Lower lobe of right lung (tissue), 2 donors: ENCODE measurements at places on chromosomes 6 and 20. TPM values are rescaled to one million over a fixed set of nuclear protein-coding genes. Genes with fewer than 3 reads are reported as not detected.

- no peak for DNase-seq
These were observed 12.3 kb downstream of the PXT1 start for GRCh38 chr6:36430351-36430750.

GRCh38 chr6:15909290-15910070 is 219.4 kb upstream of the MYLIP start:
- DNase-seq: no peak

GRCh38 chr6:137957471-137957870 is 90.4 kb downstream of the TNFAIP3 start:
- no peak for DNase-seq

Gene TSPO2
- total RNA-seq: not detected

Gene SPEF1
- 3.9 TPM for total RNA-seq

- DNase-seq: no peak
These were observed 180.0 kb downstream of the TBXT start for GRCh38 chr6:165987483-165988301.

DNA sequence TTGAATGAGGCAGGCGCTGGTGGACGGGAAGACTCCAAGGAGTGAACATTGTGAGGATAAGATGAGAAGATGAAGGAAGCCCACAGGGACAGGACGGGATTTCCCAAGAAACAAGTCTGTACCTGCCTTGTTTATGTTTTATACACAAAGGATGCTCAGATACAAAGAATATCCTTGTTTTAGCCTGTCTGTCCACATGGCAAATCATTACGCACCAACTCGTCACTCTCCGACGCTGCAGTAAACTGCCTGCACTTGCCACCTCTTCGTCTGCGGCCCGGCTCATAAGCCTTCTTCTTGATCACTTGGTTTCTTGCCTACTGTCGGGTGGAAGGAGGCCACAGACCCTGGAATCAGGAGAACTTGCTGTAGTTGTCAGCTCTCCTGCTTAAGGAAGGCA is 85.4 kb downstream of the CD83 start:
- DNase-seq: no peak

DNA sequence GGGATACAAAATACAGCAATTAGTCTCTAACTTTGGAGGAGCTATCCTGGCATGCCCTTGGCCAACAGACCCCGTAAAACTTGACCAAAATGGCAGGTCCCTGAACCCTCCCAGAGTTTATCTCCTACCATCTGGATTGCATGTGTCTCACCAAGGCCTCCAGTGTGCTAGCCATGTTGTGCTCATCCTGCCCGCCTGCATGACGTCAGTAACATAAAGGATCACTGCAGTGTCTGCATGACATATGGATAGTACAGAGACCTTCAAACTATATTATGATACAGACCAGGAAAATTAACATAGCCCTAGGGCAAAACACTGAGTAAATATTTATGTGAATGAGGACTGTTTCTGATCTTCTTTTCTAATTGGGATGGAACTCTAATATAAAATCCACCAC is 25.3 kb downstream of the CPXM1 start:
- no peak for DNase-seq
